ENCODE measurements at places on chromosomes 12 and 14. TPM values are rescaled to one million over a fixed set of nuclear protein-coding genes. Genes with fewer than 3 reads are reported as not detected.

The LHX5 gene
- total RNA-seq: 0.65 TPM

The SYT1 gene
- 1.2 TPM for total RNA-seq

- no peak for DNase-seq
- H3K27ac ChIP-seq: no peak overlapping the region
- H3K27me3 ChIP-seq: no peaks in the 10 kb centered on the region
- H3K4me3 ChIP-seq: no peak overlapping the region
Observed at GRCh38 chr12:92503029-92503931, 199.5 kb upstream of the PLEKHG7 start.

DNA sequence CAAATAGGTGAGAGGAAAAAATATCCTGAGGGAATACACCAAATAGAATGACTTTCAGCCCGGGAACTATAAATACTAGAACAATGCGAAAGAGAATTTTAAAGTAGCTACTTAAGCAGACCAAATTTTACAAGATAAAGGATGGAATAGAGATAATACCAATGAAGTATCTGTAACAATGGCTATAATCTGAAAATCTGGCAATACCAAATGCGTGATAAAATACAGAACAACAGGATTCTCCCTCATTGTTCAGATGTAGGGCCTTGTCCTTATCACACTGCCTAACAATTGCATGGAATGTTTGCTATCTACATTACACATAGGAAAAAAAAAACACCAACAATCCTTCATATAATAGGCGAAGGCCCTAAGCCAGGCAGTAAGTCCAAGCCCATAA is 815.4 kb upstream of the MDGA2 start:
- H3K4me3 ChIP-seq: no peak overlapping the region
- no peak for DNase-seq
- H3K27ac ChIP-seq: no peak overlapping the region
- H3K27me3 ChIP-seq: no peaks in the 10 kb centered on the region

GRCh38 chr12:79689061-79689476 is 1.7 kb downstream of the PAWR start:
- H3K4me1 ChIP-seq: peaks cover 48% of the 10 kb centered on the region
- peak overlapping the region; percentile 82 for H3K4me3 ChIP-seq
- no peaks in the 10 kb centered on the region for H3K27me3 ChIP-seq
- DNase-seq: no peak
- H3K36me3 ChIP-seq: peaks cover 18% of the 10 kb centered on the region

DNA sequence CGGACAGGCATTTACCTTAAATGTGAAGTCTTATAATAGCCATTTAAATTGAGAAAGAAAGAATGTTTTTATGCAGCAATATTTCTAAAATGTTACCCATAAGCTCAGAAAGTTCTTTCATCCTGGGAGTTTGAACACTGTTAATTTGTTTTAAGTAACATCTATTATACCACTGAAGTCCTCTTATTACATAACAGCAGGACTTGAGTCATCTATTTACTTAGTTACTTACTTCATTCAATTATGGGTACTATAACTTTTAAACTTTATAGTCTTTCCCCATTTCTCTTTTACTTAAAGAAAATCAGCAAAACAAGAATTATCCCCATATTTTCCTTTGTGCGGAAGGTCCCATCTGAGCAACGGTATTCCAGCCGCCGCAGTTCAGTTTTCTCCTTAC is 473.1 kb downstream of the ETNK1 start:
- H3K4me3 ChIP-seq: no peak overlapping the region
- no peak overlapping the region for H3K27ac ChIP-seq
- no peaks in the 10 kb centered on the region for H3K36me3 ChIP-seq

The KLRD1 gene
- total RNA-seq: 0.68 TPM
